ENCODE measurements at places on chromosomes 5 and 9.

GRCh38 chr5:73591698-73592501 lies 26.4 kb downstream of the UTP15 start:
- DNase-seq: no peak

DNA sequence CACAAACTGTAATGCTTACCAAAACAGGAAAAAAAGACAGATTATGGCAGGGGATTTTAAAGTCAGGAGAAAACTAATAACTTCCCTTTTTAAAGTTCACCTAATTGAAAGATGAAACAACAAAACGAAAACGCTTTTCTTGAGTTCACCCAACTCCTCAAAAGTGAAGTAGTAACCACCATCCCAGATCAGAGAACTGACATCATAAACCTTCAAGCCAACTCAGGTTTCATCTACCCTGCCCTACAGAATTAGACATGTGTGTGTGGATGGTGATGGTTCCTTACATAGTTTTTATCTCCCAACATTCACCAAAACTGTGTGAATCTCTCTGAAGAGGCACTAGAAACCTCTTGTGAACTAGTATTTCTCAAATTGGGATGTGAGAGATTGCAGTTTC lies 195.2 kb upstream of the PTGER4 start:
- DNase-seq: no peak

GRCh38 chr9:6944093-6944551 lies 186.3 kb downstream of the KDM4C start:
- no peak for DNase-seq

DNA sequence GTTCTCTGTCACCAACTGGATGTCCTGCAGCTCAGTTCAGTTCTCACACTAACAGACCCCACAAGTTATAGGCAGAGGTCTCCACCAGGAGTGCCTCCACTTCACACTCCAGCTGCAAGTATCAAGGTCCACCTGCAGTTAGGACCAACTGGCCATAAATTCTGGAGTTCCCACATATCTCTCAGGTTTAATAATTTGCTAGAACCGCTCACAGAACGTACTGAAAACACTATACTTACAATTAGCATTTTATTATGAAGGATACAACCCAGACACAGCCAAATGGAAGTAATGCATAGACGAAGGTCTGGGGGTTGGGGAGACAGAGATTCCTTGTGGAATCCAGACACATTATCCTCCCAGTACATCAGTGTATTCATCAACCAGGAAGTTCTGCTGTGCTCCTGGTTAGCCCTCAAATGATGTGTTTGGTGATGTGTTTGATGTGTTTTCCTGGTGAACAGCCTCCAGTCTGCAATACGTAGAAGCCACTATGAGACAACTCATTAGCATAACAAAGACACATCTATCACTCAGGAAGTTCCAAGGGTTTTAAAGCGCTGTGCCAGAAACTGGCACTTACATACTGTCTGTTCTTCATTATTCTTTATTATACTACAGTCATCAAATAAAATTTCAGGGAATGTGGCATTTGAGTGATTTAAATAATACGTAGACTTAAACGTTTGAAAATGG lies 25.4 kb downstream of the OGN start:
- DNase-seq: no peak

DNA sequence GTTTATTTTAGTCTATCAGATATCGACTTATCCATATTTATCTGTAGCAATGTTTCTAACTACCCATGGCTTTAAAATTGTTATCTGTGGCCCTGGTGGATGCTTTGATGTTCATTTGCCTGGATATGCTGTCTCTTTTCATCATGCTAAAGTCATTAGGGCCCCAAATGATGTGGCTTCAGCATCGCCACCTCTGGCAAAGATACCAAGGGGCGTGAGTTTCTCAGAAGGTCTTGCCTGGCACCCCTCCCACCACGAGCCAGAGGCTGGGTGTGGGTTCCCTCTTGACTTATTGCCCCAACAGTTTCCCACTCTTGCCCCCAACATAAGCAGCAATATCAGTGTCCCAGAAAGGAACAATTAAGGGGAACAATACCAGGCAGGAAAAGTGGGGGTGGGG lies 5.4 kb downstream of the ROPN1L start:
- no peak for DNase-seq

DNA sequence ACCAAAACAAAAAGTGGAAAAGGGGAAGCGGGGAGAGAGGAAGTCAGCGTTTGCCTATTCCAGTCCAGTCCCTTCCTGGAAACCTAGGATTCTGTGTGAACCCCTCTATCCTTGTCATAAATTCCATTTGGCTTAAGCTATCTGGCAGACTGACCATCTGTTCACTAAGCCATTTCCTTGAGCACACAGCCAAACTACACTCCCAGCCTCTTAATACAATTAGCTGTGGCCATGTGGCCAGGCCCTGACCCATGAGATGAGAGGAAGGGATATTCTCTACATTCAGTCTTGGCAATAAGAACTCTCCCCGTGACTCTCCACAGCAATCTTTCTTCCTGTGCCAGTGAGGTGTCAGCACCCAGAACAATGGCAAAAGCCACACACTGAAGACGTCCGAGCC lies 424.8 kb downstream of the TLE1 start:
- DNase-seq: no peak

GRCh38 chr9:135212961-135213360 lies 125.5 kb downstream of the OLFM1 start:
- DNase-seq: no peak

GRCh38 chr9:78295177-78295575 lies 1.7 kb upstream of the PSAT1 start:
- no peak for DNase-seq

DNA sequence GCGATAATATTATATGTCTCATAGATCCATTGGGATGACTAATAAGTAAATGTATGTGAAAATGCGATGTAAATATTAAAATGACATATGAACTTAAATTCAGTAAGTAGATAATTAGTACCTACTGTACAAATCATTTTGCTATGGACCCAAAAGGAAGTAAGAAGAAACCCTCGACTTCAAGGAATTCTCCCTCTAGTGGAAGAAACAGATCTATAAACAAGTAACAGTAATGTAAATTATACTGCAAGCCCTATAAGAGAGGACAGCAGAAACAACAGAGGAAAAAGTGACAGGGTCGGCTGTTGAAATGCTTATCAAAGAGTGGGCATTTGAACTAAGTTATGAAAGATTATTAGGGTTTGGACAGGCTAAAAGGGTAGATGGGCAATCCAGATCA lies 320.3 kb downstream of the DMAC1 start:
- DNase-seq: no peak

DNA sequence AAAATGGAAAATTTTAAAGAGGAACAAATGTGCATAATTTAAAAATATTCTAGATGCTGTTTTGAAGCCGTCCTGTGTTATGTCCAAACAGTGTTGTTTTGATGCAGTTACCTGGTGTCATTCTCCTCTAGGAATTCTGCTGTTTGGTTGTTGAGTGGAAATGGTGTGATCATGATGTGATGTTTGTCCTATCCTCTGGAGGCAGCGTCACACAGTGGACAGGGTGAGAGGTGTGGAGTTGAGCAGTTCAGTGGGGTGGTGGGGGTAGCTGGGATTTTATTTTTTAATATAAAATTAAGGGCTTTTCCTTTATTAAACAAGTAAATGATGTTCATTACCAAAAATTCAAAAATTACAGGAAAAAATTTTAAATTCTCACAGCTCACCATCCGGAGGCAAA lies 31.2 kb downstream of the PRDM6 start:
- no peak for DNase-seq

- DNase-seq: no peak
Observed at GRCh38 chr5:157971571-157972216, 112.7 kb upstream of the CLINT1 start.

DNA sequence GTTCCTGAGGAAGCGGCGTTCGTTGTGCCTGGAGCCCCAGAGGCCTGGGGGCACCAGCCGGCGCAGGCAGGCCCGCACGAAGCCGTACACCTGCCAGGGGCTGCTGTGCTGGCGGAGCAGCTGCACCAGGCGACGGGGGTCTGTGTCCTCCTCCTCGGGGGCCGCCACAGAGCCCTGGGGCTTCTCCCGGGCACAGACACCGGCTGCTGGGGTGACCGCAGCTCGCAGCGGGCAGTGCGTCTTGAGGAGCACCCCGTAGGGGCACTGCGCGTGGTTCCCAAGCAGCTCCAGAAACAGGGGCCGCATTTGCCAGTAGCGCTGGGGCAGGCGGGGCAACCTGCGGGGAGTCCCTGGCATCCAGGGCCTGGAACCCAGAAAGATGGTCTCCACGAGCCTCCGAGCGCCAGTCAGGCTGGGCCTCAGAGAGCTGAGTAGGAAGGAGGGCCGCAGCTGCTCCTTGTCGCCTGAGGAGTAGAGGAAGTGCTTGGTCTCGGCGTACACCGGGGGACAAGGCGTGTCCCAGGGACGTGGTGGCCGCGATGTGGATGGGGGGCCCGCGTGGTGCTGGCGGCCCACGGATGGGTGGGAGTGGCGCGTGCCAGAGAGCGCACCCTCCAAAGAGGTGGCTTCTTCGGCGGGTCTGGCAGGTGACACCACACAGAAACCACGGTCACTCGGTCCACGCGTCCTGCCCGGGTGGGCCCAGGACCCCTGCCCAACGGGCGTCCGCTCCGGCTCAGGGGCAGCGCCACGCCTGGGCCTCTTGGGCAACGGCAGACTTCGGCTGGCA lies 1.3 kb downstream of the TERT start:
- no peak for DNase-seq

- no peak for DNase-seq
Observed at GRCh38 chr5:15285901-15286583, 213.9 kb upstream of the FBXL7 start.

- DNase-seq: no peak
Observed at GRCh38 chr5:72205431-72206009, 98.2 kb downstream of the MAP1B start.

- DNase-seq: no peak
Observed at GRCh38 chr5:154415114-154415513, 30.7 kb upstream of the SAP30L start.

DNA sequence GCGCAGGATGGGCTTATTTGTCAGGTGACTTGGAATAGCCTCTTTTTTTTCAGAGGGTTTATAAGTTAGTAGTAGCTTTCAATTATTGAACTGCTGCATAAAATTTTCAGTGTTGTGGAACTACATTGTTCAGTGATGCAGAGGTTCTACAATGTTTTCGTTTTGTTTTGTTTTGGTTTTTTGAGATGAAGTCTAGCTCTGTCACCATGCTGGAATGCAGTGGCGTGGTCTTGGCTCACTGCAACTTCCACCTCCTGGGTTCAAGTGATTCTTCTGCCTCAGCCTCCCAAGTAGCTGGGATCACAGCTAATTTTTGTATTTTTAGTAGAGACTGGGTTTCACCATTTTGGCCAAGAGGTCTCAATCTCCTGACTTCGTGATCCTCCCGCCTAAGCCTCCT lies 22.0 kb downstream of the NUP188 start:
- DNase-seq: no peak

DNA sequence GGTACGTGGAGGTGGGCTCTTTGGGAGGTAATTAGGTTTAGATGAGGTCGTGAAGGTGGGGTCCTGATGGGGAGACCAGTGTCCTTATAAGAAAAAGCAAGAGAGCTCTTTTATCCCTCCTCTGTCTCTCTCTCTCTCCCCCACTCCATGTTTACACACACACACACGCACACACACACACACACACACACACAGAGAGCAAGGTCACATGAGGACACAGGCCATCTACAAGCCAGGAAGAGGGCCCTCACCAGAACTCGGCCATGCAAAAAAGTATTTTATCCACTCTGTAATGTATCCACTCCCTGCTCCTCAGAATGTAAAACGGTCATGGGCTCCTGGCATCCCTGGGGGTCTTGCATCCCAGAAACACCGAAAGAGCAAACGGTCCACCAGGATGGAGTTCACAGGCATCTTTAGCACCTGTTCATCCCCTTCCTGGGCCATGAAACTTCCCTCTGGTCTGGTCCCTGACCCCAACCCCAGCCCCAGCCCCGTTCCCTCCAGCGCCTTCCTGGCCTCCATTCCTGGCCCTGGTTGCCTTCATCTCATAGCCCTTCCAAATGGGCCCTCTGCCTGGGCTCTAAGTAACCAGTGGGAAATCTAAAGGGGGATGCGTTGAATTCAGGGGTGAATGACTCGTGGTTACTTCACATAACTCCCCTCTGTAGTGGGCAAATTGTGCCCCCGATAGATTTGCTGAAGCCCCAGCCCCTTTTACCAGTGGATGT lies 88.8 kb downstream of the NSUN2 start:
- no peak for DNase-seq

DNA sequence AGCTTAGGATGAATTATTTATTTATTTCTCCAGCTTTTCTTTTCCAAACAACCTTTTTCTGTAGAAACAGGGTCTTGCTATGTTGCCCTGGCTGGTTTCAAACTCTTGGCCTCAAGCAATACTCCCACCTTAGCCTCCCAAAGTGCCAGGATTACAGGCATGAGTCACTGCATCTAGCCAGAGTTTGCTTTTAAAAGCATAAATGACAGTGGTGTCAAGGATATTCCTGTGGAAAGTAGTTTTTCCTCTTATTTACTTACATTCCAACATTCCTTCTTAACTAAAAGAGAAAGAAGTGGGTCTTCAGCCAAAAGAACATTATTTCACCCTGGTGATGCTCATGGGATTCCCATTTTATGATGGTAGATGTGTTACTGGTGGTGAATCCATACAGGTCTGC lies 62.4 kb downstream of the GRIA1 start:
- DNase-seq: no peak

DNA sequence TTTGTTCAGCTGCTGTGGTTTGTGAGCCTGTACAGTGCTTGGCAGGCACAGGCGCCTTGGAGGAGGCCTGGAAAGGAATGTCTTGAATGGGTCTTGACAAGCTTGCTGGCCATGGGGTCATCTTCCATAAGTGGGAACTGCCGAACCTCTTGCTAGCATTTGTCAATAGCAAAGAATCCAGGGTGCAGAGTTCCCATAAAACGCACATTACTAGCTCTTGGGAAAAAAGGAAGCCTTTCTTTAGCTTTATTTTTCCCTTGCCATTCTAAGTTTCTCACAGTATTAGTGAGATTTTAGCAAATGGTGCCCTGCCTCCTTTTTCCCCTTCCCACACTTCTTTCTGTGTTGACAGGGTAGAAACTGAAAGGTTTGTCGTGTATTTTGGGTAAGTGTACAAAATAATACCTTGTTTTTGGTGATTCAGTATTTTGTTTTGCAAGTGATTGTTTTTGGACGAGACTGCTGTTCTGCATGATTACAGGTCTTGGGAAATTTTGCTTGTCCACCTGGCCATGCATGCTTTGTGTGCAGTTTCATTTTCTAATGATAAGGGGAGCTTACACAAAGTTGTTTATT lies 82.0 kb downstream of the ADGRV1 start:
- no peak for DNase-seq

GRCh38 chr9:86354818-86355309 lies 654 bp upstream of the TUT7 start:
- no peak for DNase-seq

DNA sequence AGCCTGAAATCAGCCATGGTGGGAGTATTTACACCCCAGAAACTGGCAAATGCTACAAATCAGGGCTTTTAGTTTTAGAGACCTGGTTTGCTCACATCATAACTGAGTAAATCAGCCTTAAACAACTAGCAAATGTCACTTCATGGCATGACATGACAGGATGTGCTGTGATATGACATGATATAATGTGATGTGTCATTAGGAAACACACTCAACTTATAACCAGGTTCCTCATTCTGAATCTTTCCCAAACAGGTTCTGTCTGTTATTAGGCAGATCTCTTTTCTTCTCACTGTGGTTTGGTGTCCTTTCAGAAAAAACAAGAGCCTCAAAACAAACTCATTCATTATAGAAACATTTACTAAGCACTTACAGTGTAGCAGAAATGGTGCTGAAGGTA lies 90.5 kb downstream of the ADAMTS12 start:
- no peak for DNase-seq

Data from activated CD8-positive, alpha-beta memory T cell treated with anti-CD3 and anti-CD28 coated beads for 1 hour (primary cell).